Lower lobe of right lung (tissue), 2 donors: ENCODE measurements at places on chromosomes 13 and 19.

- DNase-seq = no peak
Observed at GRCh38 chr13:62130062-62130970, 714.7 kb upstream of the PCDH20 start.

DNA sequence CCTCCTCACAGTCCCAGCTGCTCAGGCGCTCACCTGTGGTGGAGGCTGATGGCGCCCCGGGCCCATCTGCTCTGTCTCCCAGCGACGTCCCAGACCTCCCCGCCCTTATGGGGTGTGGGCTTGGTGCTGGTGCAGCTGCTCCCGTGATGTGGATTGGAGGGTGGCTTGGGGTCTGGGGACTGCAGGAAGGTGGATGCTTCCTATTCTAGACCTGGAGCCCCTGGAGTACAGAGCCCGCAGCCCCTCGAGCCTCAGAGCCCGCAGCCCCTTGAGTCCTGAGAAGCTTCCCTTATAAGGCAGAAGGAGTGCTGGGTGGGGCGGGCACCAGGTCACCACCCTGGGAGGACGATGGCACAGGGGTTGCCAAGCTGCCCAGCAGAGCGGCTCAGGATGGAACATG is 31.6 kb downstream of the DOT1L start:
- no peak for DNase-seq

DNA sequence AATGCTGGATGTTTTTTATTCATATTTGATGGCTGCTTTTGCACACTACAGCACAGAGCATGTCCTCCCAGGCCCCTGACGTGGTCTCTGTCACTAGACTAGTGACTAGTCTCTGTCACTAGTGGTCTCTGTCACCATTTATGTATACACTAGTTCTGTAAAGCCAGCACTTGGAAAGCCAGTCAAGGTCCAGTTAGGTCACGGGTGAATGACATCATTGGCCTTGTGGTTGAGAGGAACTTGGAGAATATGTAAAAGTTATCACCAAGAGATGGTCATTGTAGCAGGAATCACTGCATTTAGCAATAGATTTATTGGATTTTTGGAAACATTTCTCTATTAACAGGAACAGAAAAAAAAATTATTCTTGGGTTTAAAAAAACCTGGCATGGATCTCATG is 72.9 kb downstream of the SHISA2 start:
- no peak for DNase-seq

GRCh38 chr19:31578326-31578725 is 229.1 kb upstream of the TSHZ3 start:
- no peak for DNase-seq

- DNase-seq = no peak
Observed at GRCh38 chr13:58547419-58547818, 915.9 kb downstream of the PCDH17 start.

- DNase-seq = no peak
Observed at GRCh38 chr13:99357941-99358340, 50.7 kb upstream of the GPR183 start.

- no peak for DNase-seq
Observed at GRCh38 chr13:38042771-38043170, 173.2 kb upstream of the TRPC4 start.

- DNase-seq = no peak
Observed at GRCh38 chr13:29537736-29538651, 57.5 kb downstream of the SLC7A1 start.

DNA sequence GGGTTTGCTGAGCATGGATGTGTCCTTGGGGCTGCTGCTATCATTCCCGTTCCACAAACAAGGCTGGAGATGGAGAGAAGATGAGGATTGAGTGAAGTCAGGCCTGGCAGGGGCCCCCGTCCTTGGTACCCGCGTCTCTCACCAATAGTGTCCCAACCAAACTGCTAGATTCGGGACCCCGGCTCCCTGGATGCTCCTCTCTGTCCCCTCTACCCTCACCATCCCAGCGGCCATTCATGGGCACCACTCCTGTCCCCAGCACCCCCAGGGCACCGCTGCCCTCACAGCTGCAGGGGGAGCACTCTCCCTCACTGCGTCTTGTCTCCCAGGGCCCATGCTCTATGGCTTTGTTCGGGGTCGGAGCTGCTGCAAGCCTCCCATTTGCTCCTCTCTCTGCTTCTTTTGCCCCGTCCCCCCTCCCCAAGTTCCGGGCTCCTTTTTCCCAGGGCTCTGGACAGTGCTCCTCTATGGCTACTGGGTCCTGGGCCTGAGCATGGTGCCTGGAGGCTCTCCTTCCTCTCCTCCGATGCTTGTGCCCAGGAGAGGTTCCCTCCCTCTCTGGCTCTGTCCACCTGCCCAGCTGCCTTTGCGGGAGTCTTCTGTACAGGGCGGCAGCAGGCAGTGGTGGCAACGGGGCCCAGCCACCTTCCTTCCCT is 219.5 kb downstream of the TEX29 start:
- DNase-seq = no peak

DNA sequence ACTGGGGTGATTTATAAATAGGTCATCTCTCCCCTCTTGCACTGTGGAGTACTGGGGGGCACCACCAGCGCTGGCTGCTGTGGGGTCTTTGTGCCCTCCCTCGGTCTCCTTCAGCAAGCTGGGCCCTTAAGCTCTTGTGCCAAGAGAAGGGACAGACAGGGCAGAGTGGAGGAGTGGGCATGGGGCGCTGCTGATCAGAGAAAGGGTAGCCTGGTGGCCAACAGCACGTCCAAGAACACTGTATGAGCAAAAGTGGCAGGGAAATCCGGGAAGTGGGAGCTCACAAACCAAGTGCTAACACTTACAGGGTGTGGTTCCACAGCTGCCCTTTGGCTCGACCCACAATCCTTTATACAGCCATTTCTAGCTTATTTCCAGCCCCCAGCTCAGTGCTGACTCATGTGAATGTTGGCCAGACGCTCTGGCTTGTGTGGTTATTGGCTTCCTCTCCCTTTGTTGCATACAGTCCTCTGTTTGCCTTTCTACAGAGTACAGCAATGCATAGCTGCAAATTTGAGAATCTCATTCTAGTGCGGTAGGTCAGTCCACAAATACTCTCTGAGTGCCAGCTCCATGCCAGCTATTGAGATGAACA is 298.8 kb downstream of the SHISA2 start:
- no peak for DNase-seq

DNA sequence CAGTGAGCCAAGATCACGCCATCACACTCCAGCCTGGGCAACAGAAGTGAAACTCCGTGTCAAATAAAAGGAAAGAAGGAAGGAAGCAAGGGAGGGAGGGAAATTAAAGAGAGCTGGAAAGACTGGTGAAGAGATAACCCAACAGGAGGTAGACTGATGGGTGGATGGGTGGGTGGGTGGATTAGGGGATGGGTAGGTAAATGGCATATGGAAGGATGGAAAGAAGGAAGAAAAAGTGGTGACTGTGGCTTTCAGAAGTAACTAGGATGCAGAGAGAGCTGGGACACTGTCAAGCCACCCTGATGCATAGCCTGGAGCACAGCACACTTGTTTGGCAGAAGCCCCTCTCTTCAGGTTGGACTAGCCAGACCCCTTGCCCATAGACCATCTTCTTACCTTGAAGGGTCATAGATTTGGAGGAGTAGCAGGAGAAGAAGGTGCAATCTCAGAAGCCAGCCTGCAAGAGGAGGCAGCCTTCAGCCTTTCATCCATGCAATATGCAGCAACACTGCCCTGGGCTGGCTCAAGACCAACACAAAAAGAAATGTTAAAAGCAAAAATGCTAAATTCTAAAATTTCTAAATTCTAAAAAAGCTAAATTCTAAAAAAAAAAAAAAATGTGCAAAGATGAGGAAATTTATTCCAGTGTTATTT is 5.1 kb downstream of the IQCN start:
- no peak for DNase-seq

DNA sequence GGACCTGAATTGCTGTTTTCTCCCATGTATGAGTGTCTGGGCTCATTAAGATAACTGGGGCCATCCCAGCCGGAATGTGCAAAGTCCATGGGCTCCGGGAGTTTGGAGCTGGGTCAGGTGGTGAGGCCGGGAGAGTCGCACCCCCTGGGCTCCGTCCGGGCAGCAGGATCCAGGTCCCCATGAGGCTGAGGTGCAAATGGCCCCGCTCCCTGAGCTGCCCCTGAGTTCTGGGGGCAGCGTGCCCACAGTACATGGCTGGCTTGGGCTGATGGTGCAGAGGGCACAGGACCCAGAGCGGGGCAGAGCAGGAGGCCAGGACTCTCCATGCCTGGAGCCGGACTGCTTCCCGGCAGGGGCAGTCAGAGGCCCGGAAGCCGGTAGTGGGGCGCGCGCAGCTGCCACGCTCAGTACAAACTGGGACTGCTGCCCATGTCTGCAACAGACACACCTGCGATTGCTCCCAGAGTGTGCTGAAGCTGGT is 136.0 kb downstream of the KDM4B start:
- no peak for DNase-seq

GRCh38 chr13:52366291-52366690 is 39.7 kb downstream of the THSD1 start:
- DNase-seq = no peak

DNA sequence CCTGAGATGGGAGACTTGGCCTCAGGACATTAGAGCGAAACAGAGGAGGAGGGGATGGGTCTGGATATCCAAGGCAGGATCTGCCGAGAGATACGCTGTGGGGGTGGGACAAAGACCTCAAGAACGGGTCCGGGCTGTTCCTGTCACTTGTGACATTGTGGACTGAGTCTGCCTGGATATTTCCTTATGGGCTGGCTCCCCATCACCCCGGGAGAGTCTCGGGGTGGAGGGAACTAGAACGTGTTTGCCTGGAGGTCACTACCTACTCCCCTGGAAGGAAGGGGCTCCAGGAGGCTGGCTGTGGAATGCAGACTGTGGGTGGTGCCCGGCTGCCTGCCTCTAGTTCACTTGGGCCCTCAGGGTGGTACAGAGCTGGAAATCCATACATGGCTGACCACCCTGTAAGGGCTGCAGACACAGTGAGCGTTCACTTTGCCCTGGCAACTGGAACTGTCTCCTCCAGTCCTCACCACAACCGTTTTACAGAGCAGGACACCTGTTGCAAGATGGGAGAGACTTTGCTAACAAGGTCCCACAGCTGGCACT is 26.4 kb downstream of the DNM2 start:
- no peak for DNase-seq

DNA sequence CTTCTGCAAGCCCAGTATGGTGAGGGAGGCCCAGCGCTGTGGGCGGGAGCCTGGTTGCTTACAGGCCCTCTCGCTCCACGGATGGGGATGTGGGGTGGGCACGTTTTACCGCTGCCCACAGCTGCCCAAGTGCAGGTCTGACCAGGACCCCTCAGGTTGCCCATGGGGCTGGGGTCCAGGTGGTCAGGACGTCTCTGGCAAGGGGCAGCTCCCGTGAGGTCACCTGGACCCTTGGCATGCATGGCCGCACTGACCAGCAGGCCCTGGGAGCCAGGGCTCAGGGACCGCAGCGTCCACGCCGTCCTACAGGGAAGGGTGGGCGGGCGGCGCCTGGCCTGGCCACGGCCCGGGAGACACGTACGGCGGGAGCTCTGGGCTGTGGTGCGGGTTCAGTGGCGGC is 32.8 kb downstream of the GAS6 start:
- peak; percentile 39 for DNase-seq

- DNase-seq = no peak
Observed at GRCh38 chr19:58317476-58318072, 9.2 kb upstream of the ZSCAN22 start.

GRCh38 chr13:20105161-20105689 is 55.6 kb downstream of the GJA3 start:
- no peak for DNase-seq

DNA sequence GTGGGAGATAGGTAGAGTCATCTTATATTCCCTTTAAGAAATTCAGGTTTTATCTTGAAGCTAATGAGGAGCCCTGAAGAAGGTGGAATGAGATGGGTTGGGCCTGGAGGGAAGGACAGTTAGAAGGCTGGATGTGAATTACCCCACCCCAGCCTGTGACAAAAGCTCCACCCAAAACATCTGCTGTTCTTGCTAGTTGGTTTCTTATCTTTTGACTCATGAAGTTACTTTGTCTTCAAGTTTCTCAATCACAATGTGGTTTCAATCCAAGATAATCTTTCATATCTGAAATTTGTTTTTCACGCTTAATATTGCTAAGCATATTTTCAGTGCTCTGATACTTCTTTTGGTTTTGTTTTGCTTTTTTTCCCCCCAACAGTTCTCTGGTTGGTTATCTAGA is 38.3 kb upstream of the HMGB1 start:
- no peak for DNase-seq

DNA sequence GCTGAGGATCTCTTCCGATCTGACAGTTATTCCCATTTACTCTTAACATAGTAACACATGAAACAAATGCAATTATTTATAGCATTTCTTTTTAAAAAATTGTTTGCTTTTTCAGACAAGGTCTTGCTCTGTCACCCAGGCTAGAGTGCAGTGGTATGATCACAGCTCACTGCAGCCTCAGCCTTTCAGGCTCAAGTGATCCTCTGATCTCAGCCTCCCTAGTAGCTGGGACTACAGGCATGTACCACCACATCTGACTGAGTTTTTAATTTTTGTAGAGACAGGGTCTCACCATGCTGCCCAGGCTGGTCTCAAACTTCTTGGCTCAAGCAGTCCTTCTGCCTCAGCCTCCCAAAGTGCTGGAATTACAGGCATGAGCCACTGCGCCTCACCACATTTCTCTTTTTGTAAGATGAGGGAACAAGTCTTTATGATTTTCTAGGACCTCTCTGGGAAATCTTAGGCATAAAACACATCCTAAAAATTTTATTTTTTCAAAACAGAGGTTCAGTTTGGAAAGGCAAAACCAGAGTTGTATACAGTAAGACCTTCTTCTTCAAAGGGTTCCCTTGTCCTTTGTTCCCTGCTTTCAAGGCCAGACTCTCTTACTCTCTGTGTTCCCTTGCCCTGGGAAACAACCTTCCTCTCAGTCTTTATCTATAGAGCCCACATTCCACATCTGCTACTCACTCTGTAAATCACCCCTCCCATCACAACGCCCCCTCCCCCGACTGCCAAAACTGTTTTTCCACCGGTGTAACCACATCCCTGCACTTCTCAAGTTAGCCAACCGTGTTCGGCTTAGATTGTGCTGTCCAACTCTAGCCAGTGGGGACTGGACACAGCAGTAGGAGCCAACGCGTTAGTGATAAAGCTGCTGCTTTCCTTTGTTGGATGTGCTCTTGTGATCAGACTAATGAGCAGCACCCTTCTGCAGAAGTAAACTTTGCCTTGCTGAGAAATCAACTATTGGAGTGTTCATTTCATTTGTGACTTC is 56.2 kb downstream of the DHRS12 start:
- DNase-seq = no peak

DNA sequence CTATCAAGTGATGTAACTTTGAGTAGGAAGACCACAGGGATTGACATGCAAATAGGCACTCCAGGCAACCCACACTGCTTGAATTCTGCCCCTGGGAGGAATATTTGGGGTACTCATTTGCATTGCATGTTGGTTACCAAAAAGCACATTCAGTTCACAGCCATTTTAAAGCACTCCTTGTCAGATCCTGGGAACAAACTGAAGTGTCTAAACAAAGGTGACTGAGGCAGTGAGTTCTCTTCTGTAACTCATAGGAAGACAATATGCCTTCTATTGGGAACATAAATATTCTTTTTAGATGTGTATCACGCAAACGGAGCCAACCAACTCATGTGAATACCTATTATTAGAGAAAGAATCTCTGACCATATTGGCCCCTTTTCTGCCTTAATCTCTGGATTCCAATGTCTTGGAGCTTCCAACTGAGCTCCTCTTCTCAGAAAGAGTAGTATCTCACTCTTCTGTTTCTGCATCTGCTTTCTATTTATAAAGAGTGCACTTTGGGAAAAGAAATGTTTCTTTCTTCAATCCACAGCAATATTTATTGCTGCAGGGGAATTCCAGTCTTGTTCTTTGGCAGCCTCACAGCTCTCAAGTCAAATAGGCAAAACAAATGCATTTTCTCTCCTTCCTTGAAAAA is 125.7 kb upstream of the NBEA start:
- DNase-seq = no peak

- DNase-seq = no peak
Observed at GRCh38 chr19:38685666-38686529, 38.4 kb downstream of the ACTN4 start.
